ENCODE measurements at places on chromosomes 11 and 22.

DNA sequence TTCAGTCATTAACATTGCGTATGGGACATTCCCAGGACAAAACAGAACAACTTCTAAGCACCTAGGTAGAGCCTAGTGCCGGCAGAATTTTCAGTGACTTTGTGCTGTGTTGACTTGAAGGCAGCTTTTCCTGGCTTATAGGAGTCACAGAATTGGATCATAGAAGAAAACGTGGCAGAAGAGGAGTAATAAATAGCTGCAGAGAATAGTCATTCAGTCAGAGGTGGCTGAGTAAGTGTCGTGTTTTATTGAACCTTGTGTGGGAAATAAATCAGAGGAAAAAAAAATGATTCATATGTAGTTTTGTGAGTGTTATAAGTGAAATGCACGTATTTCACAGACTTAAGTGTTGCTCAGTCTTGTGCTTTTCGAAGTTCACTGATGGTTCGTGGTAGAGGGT is 2.1 kb downstream of the BARX2 start:
- DNase-seq = no peak

DNA sequence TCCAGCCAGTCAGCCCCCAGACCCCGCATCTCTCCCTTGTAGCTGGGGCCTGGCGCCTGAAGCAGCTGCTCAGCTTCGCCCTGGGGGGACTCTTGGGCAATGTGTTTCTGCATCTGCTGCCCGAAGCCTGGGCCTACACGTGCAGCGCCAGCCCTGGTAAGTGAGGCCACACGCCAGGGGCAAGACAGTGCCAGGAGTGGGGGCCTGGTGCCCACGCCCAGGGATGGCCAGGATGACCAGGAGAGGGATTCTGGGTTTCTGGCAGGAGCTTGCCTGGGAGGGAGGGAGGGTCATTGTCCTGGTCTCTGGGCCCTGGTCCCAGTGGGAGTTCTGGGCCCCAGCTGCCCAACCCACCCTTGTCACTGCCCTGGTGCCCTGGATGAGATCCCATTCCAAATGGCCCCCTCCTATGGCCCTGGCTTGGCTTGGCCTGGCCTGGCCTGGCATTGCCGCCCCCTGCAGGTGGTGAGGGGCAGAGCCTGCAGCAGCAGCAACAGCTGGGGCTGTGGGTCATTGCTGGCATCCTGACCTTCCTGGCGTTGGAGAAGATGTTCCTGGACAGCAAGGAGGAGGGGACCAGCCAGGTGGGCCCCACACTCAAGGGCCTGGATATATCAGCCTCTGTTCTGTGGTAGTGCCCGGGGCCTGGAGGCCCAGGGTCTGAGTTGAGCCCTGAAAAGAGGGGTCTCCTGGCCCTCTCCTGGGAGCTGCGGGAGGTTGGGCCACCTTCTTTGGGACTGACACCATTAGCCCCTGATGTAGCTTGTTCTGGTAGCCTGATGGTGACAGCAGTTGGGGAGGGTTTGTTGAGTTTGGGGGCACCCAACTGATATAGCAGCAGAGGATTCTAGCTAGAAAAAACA is 3.7 kb downstream of the SLC39A13 start:
- no peak for DNase-seq

DNA sequence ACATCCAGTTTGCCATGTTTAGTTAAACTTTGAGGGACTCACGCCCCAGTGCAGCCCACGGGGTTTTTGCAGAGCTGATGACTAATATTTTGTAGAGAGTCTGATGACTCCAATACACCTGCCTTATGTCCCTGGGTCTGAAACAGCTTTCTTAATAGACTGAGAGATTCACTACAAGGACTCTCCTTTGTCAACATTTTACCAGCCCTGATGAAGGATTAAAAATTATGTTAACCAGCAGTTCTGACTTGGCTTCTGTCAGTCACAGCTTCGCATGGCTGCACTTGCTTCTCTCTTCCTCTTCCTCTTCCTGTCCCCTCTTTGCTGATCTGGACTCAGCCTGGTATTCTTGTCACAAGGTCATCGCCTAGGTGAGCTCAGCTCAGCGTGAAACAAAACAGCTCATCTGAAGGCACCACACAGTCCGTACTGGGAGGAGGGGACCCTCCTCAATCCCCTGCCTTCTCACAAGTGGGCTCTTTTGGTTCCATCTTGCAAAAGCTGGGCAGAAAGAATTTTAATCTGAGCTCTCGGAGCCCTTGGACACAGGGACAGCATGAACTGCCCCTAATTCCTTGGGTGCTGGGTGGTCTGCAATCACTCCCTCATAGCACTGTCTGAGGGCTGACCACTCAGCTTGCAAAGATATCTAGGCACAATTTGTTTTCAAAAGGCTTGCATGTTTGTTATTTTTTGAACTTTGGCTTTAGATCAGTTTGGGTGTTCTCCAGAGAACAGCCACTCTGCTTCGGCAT is 38.1 kb upstream of the POU2AF1 start:
- DNase-seq = peak; percentile 74

DNA sequence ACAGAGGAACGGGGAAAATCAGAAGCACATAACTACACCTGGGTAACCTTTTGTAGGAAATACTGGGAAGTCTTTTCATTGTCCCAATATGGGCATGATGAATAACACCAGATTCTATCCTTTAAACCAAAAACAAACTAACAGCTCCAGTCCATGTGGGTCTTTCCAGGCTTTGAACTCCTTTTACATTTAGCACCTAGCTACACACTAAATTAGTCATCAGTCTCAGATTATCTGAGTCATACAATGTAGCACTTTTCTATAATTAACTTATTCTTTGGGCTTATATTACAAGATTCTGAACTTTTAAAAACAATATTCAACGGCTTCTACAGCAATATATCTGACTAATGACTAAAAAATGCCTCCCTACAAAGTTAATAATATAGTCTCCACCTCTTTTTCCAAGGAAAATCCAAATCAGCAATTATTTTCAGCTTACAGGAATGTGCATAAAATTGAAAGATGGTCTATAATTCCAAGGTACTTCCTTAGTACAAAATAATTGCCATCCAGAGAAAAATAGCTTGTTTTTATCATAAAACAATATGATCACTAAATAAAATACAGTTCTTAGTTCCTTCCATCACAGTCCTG is 26.3 kb downstream of the STK33 start:
- no peak for DNase-seq

DNA sequence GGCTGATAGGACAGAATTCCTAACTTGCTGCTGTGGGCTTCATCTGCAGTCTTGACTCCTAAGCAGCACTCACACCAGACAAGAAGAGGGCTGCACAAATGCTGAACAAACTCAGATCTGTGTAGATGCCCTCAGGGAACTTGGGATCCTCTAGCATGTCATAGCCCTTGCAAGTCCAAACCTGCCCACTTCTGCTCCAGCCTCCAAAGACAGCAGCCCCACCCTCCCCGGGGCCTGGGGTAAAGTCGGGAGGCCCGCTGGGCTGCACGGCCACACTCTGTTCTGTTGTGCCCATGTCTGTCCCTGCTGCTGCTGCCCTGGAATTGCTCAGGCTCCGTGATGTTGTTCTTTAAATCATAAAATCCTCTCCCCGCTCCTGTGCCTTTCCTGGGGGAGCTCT is 28.3 kb downstream of the DRD2 start:
- peak; percentile 98 for DNase-seq

DNA sequence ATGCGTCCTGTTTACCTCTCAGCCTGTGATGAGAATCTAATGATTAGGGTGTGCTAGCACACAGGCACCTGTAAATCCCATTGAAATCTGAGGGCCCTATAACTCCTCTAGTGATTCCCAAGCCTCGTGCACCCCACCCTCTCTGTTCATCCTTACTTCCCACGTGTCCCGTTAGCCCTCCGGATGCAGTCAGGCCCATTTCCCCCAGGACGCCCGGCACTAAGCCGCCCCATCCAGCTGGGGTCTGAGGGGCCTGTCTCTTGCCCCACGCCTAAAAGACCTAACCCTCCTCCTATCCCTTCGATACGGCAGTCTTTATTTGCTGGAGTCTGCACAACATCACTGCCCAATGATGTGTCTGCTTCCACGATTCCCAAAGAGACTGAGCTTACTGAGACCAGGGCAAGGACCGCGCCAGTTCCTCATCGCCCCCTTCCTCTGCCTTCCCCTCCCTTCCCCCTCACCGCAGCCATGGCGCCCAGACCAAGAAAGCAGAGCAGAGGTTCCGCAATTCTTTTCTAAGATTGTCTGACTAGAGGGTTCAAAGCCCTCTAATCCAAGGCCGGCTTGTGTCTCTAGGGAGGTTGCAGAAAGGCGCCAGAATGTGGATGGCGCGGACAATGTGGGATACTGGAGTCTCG is 1.1 kb upstream of the FADS2 start:
- DNase-seq = peak; percentile 54

GRCh38 chr22:40659166-40659565 is 20.1 kb upstream of the MCHR1 start:
- DNase-seq = no peak

Measured in NCI-H526 treated with DMSO at 0.1 percent for 48 hours (cell line).